ENCODE measurements at places on chromosomes 2 and 18.

DNA sequence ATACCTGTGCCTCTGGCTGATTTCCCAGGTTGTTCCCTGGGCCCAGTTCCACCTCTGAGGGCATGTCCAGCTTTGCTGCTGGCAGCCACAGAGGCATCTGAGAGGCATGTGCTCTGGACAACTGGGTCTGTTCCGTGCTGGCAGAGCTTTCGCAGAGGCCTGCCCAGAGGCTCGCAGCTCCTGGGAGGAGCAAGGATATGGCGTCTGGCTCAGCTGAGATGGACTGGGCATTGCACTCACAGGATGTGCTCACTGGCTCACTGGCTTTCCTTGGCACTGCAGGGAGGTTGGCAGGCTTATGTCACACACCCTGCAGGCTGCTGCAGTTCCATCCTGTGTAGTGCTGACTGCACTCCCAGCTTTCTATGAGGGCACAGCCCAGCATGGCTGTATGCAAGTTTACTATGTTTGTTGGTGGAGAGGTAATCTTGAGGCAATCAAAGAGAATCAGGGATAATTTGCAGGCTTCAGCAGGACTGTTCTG lies 172.3 kb downstream of the PRKCE start:
- H3K27ac ChIP-seq = no peak overlapping the region
- DNase-seq = peak; percentile 12
- no peak overlapping the region for H3K4me3 ChIP-seq
- H3K27me3 ChIP-seq = no peaks in the 10 kb centered on the region
- no peaks in the 10 kb centered on the region for H3K36me3 ChIP-seq

GRCh38 chr18:27249933-27250332 lies 64.8 kb upstream of the CHST9 start:
- no peak overlapping the region for H3K27ac ChIP-seq
- no peaks in the 10 kb centered on the region for H3K36me3 ChIP-seq
- DNase-seq = no peak
- H3K4me1 ChIP-seq = no peaks in the 10 kb centered on the region
- peaks cover 36% of the 10 kb centered on the region for H3K27me3 ChIP-seq

GRCh38 chr2:215136669-215137328 lies 1.6 kb downstream of the ABCA12 start:
- DNase-seq = peak; percentile 46
- H3K27me3 ChIP-seq = no peaks in the 10 kb centered on the region
- peak overlapping the region; percentile 69 for H3K27ac ChIP-seq
- no peaks in the 10 kb centered on the region for H3K36me3 ChIP-seq
- H3K4me1 ChIP-seq = peaks cover 26% of the 10 kb centered on the region

GRCh38 chr18:75360941-75361340 lies 66.6 kb downstream of the SMIM21 start:
- H3K4me1 ChIP-seq = no peaks in the 10 kb centered on the region
- no peak overlapping the region for H3K4me3 ChIP-seq
- no peak for DNase-seq
- H3K27me3 ChIP-seq = peaks cover 50% of the 10 kb centered on the region
- no peak overlapping the region for H3K27ac ChIP-seq

GRCh38 chr2:168355121-168355520 lies 101.0 kb upstream of the CERS6 start:
- H3K36me3 ChIP-seq = no peaks in the 10 kb centered on the region
- no peaks in the 10 kb centered on the region for H3K4me1 ChIP-seq
- no peak for DNase-seq

- H3K27ac ChIP-seq = peak overlapping the region; percentile 74
- peaks cover 63% of the 10 kb centered on the region for H3K4me1 ChIP-seq
- no peak overlapping the region for H3K4me3 ChIP-seq
These were observed 29.5 kb upstream of the BZW1 start for GRCh38 chr2:200782251-200782650.

- H3K36me3 ChIP-seq = no peaks in the 10 kb centered on the region
- no peak overlapping the region for H3K27ac ChIP-seq
- no peaks in the 10 kb centered on the region for H3K27me3 ChIP-seq
- peaks cover 14% of the 10 kb centered on the region for H3K4me1 ChIP-seq
These were observed 55.3 kb downstream of the ARHGEF4 start for GRCh38 chr2:130891966-130892365.

- peaks cover 15% of the 10 kb centered on the region for H3K4me1 ChIP-seq
- no peaks in the 10 kb centered on the region for H3K36me3 ChIP-seq
- H3K4me3 ChIP-seq = peak overlapping the region; percentile 84
- H3K27me3 ChIP-seq = no peaks in the 10 kb centered on the region
- H3K27ac ChIP-seq = peak overlapping the region; percentile 65
These were observed 947 bp downstream of the ITSN2 start for GRCh38 chr2:24359129-24360049.

DNA sequence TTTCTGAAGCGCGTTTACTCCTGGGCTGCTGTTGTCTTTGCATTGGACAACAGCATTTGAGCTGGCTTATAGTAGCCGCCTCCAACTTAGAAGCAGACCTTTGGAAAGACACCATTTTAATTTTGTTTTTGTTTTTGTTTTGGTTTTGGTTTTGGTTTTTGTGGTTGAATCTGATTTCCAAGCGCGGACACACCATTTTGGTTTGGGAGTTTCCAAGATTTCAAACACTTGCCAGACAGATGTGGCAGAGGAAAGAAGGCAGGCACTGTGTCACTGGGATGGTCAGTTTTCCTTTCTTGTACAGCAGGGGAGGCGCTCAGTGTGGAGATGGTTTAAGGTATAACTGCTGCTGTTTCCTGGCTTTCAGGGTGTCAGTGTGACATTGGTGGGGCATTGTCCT lies 126.8 kb downstream of the LAMA3 start:
- H3K4me1 ChIP-seq = no peaks in the 10 kb centered on the region
- H3K4me3 ChIP-seq = no peak overlapping the region
- no peaks in the 10 kb centered on the region for H3K27me3 ChIP-seq
- peaks cover 68% of the 10 kb centered on the region for H3K36me3 ChIP-seq
- H3K27ac ChIP-seq = no peak overlapping the region

DNA sequence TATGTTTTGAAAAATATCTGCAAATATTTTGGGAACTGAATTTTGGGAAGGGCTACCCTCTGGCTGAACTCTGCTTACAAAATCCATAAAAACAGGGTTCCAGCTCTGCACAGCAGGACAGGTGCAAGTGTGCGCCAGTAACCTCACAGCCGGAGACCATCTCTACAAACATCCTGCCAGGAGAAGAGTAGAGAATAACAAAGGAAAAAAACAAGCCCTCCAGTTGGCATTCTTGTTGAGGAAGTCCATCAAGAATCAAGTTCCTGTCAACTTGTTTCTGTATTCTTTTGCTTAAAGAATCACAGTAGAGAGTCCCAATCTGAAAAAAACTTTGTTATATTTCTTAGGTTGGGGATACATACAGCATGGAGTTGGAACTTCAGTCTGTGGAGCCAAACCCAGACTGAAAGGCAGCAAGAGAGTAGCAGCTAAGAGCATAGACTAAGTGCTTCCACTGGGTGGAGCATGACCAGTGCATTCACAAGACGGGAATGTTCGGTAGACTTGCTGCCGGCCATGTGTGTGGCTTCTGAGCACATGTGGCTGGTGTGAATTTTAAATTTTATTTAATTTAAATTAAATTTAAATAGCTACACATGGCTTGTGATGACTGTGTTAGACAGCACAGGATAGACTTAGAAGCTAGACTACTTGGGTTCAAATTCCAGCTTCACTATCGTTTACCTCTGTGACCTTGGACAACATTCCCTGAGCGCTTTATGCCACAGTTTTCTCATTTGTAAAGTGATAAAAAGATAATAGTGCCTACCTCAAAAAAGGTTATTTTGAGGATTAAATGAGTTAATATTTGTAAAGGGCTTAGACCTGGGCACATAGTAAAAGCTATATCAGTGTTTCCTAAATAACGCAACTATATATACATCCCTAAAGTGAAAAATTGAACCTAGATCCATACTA lies 41.9 kb downstream of the SPTBN1 start:
- no peak overlapping the region for H3K27ac ChIP-seq
- H3K36me3 ChIP-seq = no peaks in the 10 kb centered on the region

GRCh38 chr2:1995584-1995983 lies 251.3 kb upstream of the PXDN start:
- H3K4me3 ChIP-seq = no peak overlapping the region
- peaks cover 4% of the 10 kb centered on the region for H3K4me1 ChIP-seq
- H3K27me3 ChIP-seq = peaks cover 33% of the 10 kb centered on the region
- DNase-seq = no peak

DNA sequence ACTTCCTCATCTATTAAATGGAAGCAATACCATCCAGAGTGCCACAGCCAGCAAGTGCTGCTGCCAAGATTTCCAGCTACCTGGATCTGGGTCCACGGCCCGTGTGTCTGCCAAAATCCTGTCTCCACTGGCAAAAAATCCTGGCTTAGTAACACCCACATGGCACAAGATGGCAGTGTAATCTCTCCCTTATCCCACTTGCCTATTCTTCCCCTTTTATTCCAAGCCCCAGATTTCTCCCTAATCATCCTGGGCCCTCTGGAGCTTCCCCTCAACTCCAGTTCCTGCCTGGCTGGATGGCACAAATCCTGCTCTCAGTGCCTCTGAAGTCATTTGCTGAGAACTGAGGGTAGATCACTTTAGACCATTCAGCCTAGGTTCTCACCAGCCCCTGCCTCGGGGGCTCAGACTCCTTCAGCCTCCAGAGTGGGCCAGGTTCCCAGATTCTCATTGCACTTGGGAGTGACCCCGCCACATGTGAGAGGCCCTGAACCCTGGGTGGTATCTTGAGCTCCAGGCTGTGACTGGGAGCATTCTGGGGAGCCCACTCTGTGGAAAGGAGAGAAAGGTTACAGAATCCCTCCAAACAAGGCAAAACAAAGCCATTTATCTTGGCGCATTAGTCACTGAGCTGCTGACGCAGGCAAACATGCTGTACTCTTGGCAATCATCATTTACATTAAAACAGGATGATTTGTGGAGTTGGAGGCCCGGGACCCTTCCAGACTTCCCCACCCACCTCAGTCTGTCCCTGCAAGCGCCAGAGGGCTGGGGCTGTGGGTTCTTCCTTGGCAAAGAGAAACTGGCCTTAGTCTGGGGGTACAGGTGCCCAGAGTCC lies 325.8 kb downstream of the DYSF start:
- no peaks in the 10 kb centered on the region for H3K27me3 ChIP-seq
- peak; percentile 51 for DNase-seq
- H3K4me1 ChIP-seq = peaks cover 19% of the 10 kb centered on the region
- no peak overlapping the region for H3K4me3 ChIP-seq
- H3K36me3 ChIP-seq = no peaks in the 10 kb centered on the region
- no peak overlapping the region for H3K27ac ChIP-seq

GRCh38 chr2:10918661-10919409 lies 7.1 kb downstream of the KCNF1 start:
- no peak for DNase-seq
- no peaks in the 10 kb centered on the region for H3K36me3 ChIP-seq
- no peaks in the 10 kb centered on the region for H3K4me1 ChIP-seq
- H3K27ac ChIP-seq = no peak overlapping the region
- H3K4me3 ChIP-seq = no peak overlapping the region

- DNase-seq = no peak
- H3K36me3 ChIP-seq = no peaks in the 10 kb centered on the region
- peaks cover 14% of the 10 kb centered on the region for H3K27me3 ChIP-seq
- H3K27ac ChIP-seq = no peak overlapping the region
These were observed 131.8 kb downstream of the KCNH7 start for GRCh38 chr2:162706770-162707169.

GRCh38 chr2:88754585-88755320 lies 63.3 kb downstream of the RPIA start:
- no peak for DNase-seq
- peaks cover 22% of the 10 kb centered on the region for H3K36me3 ChIP-seq
- H3K27me3 ChIP-seq = no peaks in the 10 kb centered on the region
- no peak overlapping the region for H3K27ac ChIP-seq
- no peak overlapping the region for H3K4me3 ChIP-seq
- no peaks in the 10 kb centered on the region for H3K4me1 ChIP-seq

Data from PC-3 (cell line).